Activated CD8-positive, alpha-beta memory T cell treated with anti-CD3 and anti-CD28 coated beads for 1 hour (primary cell): ENCODE measurements at places on chromosomes 7 and 10.

DNA sequence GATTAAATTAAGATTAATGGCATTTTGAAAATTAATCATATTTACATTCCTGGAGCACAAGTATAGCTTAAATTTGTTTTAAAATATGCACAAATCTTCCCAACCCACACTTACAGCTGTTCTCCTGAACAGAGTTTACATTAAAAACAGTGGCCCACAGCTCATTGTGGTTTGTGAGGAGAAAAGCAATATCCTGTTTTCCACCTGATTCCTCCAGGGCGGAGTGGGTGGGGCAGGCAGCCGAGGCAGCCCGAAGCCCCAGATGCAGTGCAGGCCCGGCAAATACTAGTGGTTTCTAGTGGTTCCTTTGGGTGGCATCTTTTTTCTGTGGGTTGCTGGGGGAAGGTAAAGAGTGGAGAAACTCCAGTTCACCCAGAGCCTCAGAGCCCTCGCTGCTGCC is 280.8 kb downstream of the ARHGAP12 start:
- no peak for DNase-seq

- no peak for DNase-seq
Measured at GRCh38 chr10:122140461-122140902, 130.6 kb upstream of the BTBD16 start.

DNA sequence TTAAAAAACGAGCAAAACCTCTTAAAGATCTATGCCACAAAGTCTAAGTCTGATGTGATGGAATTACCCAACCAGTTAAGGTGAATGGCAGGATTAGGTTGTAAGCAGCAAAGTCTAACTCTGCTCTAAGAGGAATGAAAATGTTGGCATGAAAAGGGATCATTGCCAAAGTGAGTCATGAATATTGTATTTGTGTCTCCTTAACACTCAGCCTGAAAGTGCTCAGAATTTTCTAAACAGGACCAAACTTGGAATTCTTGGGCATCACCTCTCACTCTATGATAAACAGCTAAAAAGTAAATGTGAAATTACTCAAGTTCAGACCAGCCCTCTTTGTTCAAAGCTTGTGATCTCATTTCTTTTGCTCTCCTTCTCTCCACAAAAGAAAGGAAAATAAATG is 27.0 kb downstream of the PPP1R3A start:
- DNase-seq, result no peak

- no peak for DNase-seq
Measured at GRCh38 chr10:48455392-48456151, 149.1 kb downstream of the MAPK8 start.

DNA sequence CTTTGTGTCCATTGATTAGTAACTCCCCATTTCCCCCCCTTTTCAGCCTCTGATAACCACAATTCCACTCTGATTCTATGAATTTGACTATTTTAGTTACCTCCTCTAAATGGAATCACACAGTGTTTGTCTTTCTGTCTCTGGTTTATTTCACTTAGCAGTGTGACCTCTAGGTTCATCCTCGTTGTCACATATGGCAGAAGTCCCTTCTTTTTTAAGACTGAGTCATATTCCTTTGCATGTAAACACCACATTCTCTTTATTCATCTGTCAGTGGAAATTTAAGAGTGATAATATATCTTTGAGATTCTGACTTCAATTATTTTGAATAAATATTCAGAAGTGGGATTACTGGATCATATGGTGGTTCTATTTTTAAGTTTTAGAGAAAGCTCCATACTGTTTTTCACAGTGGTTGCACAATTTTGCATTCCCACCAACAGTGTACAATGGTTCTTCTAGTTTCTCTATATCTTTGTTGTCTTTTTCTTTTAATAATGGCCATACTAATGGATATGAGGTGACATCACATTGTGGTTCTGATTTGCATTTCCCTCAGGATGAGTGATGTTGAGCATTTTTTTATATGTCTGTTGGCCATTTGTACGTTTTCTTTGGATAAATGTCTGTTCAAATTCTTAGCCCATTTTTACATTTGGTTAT is 126.1 kb upstream of the GRB10 start:
- no peak for DNase-seq
